ENCODE measurements at places on chromosomes 1 and 21.

DNA sequence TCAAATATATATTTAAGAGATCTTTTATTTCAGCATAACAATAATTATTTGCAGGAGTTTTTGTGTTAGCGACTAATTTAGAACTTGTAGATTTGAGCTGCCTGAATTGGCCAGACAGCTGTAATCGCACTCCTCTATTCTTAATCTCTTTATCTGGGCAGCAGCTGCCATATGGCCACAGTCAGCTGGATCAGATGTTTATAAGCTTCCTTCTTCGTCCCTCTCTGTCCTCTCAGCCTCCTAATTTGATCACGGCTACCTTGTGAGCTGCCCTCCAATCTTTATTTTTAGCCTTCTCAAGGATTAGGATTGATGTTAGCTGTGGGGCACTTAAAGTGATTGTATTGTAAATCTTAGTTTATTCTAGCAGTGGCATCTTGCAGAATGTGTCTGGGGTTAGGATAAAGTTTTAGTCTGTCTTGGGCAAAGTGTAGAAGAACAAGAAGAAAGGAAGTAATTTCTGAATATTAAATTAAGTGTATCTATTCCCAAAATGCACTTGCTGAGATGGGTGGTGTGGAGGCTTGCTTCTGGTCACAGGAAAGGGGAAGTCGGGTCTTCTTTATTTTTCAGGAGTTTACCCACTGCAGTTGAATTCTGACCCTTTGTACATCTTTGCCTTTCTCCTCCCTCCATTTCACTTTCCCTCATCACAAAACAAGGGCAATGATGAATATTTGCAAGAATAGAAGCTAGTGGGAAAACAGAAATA lies 1.1 kb downstream of the ZBTB18 start:
- DNase-seq, result no peak

DNA sequence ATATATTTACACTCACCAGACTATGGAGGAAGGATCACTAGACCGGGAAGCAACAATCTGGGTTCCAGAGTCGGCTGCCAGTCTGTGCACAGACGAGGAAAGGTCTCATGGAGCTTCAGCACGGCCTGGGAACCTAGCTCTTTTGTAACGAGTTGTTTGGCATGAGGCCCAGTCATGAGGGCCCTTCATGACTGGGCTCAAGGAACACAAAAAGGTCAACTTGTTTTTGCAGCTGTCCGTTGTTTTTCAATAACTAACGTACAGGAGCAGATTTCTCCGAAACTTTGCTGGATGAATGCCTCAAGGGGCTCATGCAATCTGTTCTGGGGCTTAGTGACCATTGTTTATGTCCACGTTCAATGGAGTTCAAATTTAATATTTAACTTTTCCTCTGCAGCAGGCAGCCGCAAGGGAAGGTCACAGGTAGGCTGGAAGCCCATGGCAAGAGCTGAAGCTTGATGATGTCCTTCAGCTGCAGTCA lies 5.9 kb upstream of the STUM start:
- DNase-seq, result no peak

DNA sequence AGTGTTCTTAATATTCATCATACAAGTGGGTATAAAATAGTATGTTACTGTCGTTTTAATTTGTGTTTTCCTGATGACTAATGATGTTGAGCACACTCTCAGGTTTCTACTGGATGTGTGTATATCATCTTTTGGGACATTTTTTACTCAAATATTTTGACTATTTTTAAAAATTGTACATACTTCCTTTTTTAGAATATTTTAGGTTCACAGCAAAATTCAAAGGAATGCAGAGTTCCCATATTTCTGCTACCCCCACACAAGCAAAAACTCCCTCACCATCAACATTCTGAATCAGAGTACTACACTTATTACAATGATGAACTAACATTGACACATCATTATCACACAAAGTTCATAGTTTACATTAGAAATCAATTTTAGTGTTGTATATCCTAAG lies 114.5 kb downstream of the DPYD start:
- DNase-seq, result no peak

DNA sequence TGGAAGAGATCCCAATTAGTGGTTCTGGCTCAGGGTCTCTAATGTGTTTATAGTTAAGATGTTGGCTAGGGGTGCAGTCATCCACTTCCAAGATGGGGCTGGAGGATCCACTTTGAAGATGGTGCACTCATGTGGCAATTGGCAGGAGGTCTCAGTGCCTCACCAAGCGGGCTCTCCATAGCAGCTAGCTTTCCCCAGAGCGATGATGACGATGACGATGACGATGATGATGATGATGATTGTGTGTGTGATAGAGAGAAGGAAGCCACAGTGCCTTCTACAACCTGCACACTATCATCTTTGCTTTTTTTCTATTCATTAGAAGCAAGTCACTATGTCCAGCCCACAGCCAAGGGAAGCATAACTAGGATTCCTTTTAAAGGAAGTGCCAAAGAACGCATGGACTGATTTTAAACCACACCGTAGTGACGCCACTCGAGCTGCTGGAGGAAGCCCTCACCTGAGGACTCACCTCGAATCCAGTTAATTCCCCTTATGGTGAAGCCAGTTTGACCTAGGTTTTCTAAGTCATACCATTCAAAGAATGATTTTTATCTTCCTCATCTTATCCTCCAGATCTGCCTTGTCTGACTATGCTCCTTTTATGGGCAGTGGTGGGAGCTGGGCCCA lies 49.4 kb downstream of the SRRM1 start:
- DNase-seq, result no peak

DNA sequence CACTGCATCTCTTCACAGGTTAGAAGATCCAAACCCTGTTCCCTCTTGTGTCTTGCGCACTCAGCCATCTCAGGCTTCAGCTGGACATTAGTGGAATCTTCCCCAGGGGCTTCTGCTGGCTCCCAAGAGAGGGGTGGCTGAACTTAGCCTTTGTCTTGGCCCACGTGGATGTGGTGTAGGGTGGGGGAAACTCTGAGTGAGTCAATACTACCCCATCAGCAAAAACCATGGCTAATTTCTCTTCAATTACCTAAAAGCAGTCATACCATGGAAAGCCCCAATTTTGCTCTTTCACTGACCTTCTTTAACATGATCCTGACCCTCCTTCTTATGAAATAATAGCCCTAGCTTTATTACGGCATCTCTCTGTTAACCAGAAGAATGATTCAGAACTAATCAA lies 72.5 kb upstream of the RAB3GAP2 start:
- no peak for DNase-seq

- no peak for DNase-seq
These were observed 2.4 kb upstream of the PADI4 start for GRCh38 chr1:17305576-17306095.

GRCh38 chr21:41634858-41635257 lies 126.9 kb upstream of the TMPRSS2 start:
- DNase-seq, result no peak

DNA sequence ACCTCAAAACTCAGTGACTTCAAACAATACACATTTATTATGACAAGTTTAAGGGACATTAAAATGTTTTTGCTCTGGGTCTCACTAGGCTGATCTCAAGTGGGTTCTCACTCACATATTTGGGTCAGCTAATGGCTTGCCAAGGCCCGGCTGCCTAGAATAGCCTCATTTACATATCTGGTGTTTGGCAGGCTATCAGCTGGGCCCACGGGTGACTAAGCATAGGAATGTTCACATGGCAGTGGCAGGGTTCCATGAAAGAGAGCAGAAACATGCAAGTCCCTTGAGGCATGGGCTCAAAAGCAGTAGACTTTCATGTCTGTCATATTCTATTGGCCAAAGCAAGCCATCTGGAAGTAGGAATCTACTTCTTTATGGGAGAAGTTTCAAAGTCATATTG lies 492.6 kb downstream of the KCNT2 start:
- DNase-seq, result no peak

GRCh38 chr1:228507961-228508652 lies 20.9 kb downstream of the RNF187 start:
- no peak for DNase-seq
